ENCODE measurements at places on chromosomes 5 and 9.

GRCh38 chr5:76081811-76082771 is 1.1 kb upstream of the SV2C start:
- no peak for DNase-seq

DNA sequence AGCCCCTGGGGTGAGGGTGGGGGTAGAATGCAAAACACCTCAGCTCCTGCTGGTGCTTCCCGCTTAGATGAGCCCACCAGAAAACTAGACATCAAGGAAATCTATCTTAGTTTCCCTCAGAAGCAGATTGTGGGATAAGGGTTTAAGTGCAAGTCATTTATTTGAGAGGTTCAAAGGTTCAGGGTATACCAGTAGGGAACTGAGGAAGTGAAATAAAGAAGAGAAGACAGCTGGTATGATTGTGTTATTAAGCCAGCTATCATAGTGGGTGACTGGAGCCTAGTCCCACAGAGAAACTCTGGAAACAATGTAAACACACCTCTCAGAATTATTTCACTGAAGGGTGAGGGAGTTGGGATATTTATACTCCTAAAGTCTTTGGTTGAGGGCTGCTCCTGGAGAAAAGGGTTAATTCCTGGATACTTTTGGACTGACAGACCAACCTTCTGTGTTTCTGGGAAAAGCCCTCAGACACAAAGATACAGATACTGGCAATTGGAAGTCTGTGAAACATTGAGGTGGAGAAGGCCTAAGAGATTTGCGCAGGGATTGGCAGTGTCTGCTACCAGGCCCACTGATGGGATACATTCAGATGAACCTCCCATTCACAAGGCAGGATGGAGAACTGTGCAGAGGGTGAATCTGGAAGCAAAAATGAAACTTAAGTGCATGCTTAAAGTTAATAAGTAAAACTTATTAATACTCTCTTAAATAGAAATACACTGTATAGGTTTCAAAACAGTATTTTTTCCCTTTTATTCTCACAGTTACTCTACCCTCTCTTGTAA is 6.4 kb upstream of the DCTN4 start:
- DNase-seq, result no peak

- DNase-seq, result no peak
Observed at GRCh38 chr9:128323791-128324190, 1.2 kb downstream of the COQ4 start.

- no peak for DNase-seq
Observed at GRCh38 chr9:137152844-137153405, 14.0 kb downstream of the GRIN1 start.

- no peak for DNase-seq
Observed at GRCh38 chr5:116176121-116176520, 91.3 kb downstream of the COMMD10 start.

- DNase-seq, result no peak
Observed at GRCh38 chr9:90890146-90890810, 88.7 kb downstream of the SYK start.

DNA sequence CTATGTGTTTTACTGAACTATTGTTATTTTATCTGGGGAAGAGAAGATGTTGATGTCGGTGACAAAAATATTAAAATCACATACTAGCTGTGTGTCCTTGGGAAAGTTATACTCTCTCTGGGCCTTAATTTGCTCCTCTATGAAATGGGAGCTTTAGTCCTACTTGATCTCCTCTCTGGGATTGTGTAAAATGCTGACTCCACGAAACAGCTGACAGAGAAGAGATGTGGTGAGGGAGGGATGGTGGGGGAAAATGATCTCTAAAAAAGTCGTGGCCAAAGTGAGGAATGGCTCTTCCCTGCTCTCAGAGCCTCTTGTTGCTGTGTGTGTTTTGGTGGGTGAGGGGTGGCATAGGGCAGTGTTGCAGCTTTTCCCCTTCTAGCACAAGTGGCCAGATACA is 173.7 kb downstream of the MELK start:
- no peak for DNase-seq

- no peak for DNase-seq
Observed at GRCh38 chr5:175230299-175230698, 213.7 kb downstream of the DRD1 start.

- DNase-seq, result no peak
Observed at GRCh38 chr5:9194509-9194908, 351.4 kb downstream of the SEMA5A start.

DNA sequence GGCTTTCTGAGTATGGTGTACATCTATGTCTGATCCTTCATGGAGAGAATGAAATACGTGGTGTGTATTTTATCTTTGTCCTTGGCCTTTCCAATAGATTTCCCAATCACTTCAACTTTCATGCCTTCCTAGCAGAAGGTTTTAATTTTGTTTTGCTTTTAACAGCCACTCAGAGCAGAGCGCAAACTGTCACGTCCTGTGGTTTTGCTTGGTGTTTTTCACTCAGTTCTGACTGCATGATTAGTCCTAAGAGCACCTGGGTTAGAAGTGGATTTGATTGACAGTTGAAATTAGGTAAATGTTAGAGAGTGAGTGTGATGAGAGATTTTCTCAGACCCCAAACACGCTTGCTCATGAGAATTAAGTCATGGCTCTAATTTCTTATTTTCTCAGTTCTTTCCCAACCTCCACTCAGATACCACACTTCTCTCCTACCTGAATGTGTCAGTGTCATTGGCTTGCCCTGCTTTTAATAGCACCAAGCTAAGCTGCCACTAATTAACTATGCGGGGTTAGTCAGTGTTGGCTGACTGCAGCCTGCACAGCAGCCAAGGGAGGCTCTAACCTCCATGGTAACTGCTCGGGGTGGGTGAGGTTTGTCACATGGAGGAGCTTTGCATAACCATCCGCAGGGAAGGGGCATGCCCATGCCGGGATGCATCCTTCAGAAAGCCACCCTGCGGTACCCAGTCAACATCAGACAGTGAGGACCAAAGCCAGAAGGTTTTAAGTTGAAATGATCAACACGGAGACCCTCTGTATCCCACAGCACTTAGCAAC is 173.4 kb downstream of the NR3C1 start:
- DNase-seq, result no peak

GRCh38 chr5:93585767-93586385 is 2.9 kb downstream of the NR2F1 start:
- DNase-seq, result no peak

- no peak for DNase-seq
Observed at GRCh38 chr5:78041805-78042204, 252.7 kb downstream of the AP3B1 start.

DNA sequence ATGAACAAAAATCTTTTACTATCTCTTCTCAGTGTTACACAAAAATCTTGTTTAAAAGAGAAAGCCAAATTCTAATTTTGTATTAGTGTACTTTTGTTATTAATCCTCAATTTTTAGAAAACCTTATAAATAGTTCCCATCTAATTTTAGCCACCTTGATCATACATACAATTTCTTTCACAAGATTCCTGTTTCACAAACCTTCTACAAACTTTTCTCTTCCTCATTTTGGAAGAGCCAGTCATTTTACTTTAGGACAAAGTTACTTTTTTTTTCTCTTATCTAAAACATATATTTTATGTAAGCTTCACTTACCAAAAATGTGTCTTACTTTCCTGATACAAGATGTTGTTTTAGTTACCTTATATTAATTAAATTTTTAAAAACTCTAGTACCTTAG is 161.3 kb downstream of the YIPF5 start:
- DNase-seq, result no peak

DNA sequence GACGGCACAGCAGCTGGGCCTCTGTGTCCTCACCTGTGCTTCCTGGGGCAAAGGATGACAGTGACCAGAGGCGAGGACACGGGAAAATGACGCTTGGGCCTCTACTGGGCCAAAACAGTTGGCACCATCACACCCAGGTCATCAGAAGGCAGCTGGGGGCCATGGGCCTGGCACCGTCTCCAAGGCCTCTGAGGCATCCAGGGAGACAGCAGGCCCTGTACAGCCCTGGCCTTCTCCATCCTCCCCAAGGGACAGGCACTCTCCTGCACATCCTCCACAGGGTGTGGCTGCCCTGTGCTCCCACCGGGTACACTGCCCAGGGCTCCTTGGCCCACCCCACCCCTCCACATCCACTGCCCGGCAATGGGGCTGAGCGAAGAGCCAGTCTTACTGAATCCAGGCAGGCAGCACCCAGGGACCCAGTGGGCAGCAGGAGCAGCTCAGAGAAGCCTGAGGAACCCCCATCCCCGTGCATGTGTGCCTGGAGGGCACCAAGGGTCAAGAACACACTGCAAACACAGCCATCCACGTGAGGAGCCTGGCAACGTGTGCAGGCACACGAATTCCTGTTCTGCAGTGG is 4.0 kb downstream of the LPCAT1 start:
- no peak for DNase-seq

- no peak for DNase-seq
Observed at GRCh38 chr5:136729901-136730355, 364.6 kb upstream of the TRPC7 start.

DNA sequence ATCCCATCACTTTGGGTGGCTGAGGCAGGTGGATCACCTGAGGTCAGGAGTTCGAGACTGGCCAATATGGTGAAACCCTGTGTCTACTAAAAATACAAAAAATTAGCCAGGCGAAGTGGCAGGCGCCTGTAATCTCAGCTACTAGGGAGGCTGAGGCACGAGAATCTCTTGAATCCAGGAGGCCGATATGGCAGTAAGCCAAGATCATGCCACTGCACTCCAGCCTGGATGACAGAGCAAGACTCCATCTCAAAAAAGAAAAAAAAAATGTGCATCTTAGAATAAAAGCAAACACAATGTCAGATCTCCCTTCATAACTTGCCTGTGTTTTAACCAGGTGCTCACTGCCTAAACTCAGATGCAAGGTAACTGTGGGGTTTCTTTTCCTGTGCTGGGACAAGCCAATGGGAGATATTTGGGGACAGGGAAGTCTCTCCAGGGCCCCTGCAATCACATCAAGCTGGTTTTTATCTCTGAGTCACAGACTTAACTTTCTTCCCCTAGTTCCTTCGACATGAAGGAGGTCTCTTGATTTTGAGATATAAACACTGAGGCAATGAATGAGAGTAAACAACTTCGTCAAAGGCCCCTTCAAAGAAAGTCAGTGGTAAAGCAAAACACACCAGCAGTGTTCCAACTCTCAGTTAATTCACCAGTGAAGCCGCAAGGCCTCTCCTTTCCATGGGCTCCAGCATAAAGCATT is 99.1 kb downstream of the SNX18 start:
- DNase-seq, result no peak

GRCh38 chr5:178242416-178242815 is 9.8 kb upstream of the PHYKPL start:
- no peak for DNase-seq

DNA sequence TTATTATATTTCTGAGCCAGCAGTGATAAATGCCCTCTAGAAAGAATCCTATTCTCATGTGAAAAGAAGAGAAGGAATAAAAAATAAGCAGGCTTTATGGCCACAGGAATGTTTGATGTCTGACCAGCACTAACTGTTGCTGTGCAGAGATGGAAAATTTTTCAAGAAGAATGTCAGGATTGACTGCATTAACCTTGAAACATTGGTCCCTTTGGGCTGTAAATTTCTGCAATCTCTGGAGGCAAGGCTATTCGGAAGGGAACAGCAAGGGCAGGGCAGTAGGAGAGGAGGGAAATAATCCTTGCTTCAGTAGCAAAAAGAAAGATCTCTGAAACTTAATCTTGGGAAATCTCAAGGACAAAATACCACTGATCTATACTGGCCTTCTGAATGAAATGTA is 415.2 kb downstream of the DNAH5 start:
- no peak for DNase-seq

GRCh38 chr9:132717326-132717945 is 47.2 kb downstream of the GTF3C4 start:
- DNase-seq, result no peak

DNA sequence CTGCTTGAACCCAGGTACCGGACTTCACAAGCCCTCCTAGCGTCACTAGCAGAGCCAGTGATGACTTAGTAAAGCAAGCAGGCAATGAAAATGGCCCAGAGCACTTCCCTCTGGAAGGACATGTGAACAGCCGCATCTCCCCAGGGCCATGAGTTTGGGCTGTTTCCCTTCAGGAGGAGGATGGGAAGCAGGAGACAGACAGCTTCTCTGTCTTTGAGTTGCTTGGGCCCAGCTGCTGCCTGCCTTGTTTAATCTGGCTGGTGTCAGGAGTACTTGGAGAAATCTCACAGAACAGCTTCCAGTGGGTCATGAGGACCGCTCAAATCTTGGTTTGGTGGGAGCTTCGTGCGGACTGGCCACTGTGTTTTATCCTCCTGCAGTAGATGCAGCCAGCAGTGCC is 25.4 kb upstream of the WWC1 start:
- no peak for DNase-seq

DNA sequence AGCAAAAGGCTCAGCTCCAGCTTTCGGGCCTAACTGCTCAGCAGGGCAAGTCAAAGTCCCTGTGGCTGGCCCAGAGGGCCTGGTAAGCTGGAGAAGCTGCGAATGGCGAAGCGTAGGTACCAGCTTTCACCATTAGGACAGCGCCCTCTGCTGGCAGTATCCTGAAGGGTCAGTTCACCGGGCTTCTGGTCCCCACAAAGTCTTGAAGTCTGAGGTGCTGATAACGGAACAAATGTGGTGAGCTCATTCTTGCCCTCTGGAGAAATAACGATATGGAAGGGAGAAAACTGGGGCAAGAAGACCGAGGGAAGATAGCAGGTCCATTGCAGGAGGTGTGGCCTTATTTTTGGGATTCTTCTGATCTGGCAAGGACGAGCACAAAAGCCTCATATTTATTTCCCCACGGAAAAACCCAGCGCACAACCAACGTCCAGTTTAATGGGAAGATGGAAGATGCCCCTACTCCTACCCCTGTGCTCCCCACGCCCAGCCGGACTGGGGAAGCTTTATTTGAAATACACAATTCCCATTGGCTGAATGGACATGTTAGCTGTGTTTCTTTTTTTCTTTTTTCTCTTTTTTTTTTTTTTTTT is 7.2 kb downstream of the SOWAHA start:
- peak; percentile 67 for DNase-seq

DNA sequence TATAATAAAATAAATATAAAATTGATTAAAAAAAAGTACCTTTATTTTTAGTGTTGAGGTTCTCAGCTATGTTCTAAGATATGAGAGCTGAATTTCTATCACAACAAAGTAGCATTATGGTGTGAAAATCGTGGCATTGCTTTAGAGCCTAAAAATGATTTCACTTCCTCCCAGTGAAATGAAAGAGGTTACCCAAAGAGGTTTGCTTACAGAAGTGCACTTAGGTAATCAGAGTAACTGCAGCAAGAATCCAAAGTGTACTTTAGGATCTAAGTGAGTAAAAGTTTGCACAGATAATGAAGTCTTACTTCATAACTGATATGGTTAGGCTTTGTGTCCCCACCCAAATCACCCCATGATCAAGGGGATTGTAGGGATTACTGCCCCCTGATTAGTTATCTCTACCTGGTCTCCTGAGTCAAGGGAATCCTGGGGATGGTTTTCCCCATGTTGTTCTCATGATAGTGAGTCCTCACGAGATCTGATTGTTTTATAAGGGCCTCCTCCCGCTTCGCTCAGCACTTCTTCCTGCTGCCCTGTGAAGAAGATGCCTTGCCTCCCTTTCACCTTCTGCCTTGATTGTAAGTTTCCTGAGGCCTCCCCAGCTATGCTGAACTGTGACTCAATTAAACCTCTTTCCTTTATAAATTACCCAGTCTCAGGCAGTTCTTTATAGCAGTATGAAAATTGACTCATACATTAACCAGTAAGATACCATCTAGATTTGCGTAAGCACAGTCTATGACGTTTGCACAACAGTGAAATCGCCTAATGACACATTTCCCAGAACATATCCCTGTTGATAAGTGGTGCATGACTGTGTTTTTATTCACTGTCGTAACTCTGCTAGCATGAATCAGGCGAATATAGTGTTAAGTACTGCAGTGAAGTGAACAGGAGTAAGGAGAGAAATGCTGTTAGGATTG is 40.3 kb upstream of the LRRC70 start:
- no peak for DNase-seq

Data from brain pericyte (primary cell).